ENCODE measurements at places on chromosomes 3 and 15.

DNA sequence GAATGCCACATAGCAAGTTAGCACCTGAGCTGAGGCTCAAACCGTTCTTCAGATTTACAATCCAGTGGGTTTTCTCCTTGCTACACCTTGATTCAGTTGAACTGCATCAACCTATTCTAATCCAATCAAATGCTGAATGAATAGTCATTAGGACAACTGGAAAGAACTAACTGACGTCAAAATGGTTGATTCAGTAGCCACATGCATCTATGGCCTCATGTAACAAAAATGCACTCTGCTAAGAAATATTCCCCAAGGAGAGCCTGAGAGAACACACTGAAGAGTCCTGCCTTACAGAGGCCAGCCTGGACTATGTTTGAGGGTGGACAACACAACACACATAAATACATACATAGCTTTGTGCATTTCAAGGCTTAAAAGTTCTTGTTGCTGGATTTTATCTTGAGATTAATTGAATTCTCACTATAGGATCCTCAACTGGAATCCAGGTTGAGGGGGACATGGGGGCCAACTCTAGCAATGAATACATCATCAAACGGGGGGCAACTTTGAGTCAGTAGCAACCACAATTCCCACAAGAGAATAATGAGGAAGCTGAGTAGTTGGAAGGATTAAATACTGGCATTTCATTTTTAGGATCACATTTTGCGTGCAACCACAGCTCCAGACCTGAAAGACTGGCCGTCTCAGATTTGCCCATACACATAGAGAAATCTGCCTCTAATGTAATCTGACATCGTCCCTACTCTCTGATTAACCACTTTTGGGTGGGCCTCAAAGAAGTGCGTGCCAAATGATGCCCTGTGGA is 280.2 kb upstream of the ICE2 start:
- no peak overlapping the region for H3K27ac ChIP-seq
- no peak for DNase-seq
- H3K4me3 ChIP-seq = no peak overlapping the region
- no peaks in the 10 kb centered on the region for H3K27me3 ChIP-seq
- no peaks in the 10 kb centered on the region for H3K36me3 ChIP-seq

DNA sequence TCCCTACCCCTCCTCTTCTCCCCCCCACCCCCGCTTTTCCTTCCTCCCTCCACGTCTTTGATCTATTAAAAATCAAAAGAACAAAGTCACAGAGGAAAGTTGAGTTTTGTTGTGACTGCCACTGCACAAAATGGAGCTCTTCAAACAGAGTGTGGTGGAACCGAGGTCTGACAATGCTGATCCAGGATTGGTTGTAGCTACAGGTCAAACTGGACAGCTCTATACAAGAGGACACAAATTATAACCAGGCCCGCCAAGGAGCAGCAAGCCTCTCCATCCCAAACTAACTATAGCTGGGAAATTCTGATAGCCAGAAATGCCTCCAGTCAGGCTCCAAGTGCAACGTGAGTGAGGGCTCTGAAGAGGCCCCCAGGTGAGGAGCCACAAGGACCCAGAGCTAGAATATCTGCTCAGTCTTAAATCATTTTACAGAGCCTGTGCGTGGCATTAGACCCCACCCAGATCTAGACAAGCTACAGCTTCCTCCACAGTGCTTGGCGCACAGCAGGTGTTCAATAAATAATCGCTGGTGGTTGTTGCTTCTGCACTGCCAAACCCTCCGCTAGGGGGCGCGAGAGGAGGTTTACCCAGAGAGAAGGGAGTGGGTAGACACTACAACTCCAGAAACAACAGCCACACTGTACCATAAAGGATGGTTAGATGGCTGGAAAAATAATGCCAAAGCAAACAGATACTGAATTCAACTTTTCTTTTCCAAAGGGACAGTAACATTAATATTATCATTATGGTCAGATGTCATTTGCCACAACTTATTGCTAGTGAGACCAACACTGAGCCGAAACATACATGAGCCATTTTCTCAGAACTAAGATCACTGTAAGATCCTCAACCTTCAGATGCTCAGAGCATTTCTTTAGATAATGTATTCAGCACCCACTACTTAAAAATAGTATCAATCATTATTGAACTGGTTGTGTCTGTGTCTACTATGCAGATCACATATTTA is 44.6 kb downstream of the ZIC4 start:
- H3K4me1 ChIP-seq = no peaks in the 10 kb centered on the region
- DNase-seq = no peak
- H3K36me3 ChIP-seq = no peaks in the 10 kb centered on the region
- no peak overlapping the region for H3K4me3 ChIP-seq
- no peak overlapping the region for H3K27ac ChIP-seq

DNA sequence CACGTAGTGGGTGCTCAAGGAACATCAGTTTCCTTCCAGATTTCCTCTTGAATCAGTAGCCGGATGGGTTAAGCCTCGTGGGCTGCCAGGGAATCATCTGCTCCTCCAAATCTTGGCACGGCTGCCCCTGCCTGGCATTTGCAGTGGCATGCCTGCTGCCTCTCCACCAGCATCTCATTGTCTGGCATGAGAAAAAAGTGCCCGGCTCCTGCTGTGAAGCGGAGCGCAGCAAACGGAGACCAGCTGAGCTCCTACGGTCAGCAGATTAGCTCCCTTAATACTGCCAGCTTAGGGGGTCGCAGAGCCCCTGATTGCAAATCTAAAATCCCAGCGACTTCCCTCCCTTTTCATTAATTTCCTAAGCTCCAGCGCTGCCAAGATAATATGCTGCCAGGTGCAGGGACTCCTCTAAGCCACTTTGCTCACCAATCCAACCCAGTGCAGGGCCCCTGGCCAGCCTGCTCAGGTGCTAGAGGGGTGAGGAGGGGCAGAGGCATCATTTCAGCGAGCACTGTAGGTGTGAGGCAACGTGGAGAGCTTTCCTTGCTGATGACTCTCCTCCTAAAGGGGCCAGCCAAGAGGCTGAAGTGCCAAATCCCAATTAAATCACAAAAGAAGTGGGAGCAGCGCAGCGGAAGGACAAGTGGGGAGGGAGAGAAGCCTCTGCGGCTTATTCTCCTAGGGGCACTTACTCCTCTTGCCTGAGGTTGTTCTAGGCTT is 49.6 kb upstream of the ST8SIA2 start:
- H3K4me1 ChIP-seq = no peaks in the 10 kb centered on the region
- no peak overlapping the region for H3K4me3 ChIP-seq
- H3K27me3 ChIP-seq = peaks cover 26% of the 10 kb centered on the region
- H3K27ac ChIP-seq = no peak overlapping the region
- DNase-seq = no peak
- H3K36me3 ChIP-seq = no peaks in the 10 kb centered on the region

- no peaks in the 10 kb centered on the region for H3K36me3 ChIP-seq
- no peak overlapping the region for H3K4me3 ChIP-seq
- H3K27ac ChIP-seq = no peak overlapping the region
- H3K4me1 ChIP-seq = peaks cover 4% of the 10 kb centered on the region
- no peaks in the 10 kb centered on the region for H3K27me3 ChIP-seq
Measured at GRCh38 chr15:43095708-43096347, 10.0 kb downstream of the UBR1 start.

DNA sequence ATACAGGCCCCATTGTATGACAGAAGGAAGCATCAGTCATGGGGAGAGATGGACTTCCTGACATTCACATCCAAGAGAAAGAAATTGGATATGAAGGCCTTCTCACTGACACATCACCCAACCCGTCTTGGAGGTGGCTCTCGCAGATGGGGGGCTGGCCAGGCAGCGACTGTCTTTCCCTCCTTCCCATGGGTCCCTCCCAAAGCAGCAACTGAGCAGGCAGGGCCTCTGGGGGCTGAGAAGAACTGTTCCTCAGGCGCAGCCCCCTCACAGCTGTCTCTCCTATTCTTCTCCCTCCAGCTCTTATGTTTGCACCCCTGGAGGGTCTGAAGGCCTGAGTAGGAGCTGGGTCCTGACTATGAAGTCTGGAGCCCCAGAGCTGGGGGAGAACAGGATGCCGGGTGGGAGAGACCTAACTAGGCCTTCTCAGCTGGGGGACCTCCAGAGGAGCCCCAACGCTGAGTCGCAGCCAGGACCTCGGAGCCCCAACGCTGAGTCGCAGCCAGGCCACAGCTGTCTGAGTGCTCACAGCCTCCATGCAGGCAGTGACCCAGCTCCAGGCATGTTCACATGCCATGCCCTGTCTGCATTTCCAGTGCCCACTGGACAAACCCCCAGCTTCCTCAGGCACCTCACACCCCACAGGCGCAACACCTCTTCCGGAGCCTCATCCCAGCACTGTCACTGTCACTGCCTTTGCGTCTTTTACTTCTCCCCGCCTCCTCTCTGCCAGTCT is 29.6 kb downstream of the UMPS start:
- H3K4me3 ChIP-seq = no peak overlapping the region
- no peak for DNase-seq
- no peaks in the 10 kb centered on the region for H3K4me1 ChIP-seq
- no peaks in the 10 kb centered on the region for H3K27me3 ChIP-seq

DNA sequence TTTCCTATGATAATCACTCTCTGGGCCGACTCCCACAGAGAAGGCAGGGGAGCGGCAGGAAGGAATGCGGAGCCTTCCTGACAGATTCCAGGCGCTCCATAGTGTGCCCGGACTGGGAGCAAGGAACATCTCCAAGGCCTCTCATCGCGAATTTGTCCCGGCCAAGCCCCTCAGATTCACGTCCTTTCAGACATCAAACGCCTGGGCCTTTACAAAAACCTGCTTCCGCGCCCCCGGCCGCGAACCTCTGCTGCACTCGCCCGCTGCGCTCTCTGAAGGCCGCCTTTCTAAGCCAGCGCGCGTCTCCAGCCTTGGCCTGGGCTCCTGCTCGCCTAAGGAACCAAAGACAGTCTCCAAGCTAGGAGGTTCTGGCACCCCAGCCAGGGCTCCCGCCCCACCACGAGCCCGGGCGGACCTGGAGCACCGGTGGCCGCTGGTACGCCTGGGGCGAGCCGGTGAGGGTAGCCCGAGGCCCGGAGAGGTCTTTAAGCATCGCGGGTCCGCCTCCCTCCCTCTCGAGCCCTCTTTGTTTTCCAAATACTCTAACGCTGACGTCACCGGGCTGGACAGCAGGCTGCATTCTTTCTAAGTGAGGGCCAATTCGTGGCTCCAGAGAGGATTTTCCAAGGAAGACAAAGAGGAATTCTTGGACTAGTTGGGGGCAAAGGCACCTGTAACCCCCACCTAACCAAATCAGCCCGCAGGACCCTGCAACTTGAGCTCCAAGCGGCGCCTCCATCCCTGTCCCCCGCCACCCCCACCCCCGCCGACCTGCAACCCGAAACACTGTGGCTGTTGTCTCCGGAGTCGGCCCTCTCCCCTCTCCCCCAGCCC is 759 bp downstream of the AMOTL2 start:
- H3K4me3 ChIP-seq = peak overlapping the region; percentile 64
- H3K4me1 ChIP-seq = peaks cover 18% of the 10 kb centered on the region
- peaks cover 4% of the 10 kb centered on the region for H3K27me3 ChIP-seq
- H3K27ac ChIP-seq = no peak overlapping the region

DNA sequence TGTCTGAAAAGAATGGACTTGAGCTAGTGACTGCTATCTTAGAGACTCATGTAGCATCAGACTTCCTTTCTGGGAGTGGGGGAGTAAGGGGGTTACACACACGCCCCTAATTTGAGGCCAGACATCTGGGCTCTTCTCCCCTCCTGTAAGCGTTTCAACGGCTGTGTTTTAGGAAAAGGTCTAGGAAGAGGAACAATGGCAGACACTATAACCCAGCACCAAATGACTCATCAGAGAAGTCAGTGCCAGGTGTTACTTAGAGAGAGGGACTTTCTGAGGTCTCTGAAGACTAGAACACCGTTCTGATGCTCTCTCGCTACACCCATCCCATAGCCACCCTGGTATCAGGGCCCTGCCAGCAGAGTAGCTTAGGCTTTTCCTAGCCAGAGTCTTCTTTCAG is 65.5 kb downstream of the SSUH2 start:
- no peaks in the 10 kb centered on the region for H3K36me3 ChIP-seq
- no peak overlapping the region for H3K4me3 ChIP-seq
- no peak for DNase-seq

DNA sequence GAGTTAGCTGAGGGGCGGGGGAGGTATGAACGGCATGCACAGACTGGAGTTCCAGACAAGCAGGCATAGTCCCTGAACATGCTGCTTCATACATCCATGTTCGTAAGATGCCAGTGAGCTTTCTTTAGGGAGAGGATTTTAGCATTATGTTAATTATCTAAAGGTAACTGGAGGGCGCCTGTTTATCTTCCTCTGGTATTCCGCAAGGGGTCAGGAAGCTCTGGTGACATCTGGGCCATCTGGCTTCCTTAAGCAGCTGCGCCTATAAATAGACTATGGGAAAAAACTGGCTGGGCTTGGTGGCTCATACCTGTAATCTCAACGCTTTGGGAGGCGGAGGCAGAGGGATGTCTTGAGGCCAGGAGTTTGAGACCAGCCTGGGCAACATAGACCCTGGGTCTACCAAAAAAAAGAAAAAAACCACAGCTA is 1.5 kb upstream of the FBXO22 start:
- no peak overlapping the region for H3K27ac ChIP-seq
- DNase-seq = no peak
- H3K4me3 ChIP-seq = no peak overlapping the region
- H3K4me1 ChIP-seq = peaks cover 5% of the 10 kb centered on the region

GRCh38 chr15:62280625-62281024 is 115.5 kb upstream of the C2CD4B start:
- DNase-seq = no peak
- no peak overlapping the region for H3K4me3 ChIP-seq
- no peaks in the 10 kb centered on the region for H3K27me3 ChIP-seq
- H3K4me1 ChIP-seq = no peaks in the 10 kb centered on the region
- no peaks in the 10 kb centered on the region for H3K36me3 ChIP-seq

DNA sequence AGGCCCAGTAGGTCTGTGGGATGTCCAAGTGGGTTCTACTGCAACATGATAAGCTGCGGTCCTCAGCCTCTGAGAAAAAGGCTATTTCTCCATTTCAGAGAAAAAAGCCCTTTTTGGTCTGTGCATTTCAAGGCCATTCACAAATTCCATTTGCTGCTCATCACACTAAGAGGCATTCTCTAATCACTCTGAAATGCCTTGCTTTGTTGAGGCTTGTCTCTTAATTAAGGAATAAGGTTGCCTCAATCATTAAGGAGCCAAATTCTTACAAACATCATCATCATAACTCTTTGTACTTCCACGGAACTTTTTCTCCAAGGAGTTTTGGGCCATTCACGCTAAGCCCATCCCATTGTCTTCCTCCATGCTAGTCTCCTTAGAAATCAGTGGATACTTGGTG is 74.4 kb downstream of the BOC start:
- no peak overlapping the region for H3K27ac ChIP-seq
- H3K36me3 ChIP-seq = no peaks in the 10 kb centered on the region
- no peaks in the 10 kb centered on the region for H3K27me3 ChIP-seq
- H3K4me1 ChIP-seq = no peaks in the 10 kb centered on the region

DNA sequence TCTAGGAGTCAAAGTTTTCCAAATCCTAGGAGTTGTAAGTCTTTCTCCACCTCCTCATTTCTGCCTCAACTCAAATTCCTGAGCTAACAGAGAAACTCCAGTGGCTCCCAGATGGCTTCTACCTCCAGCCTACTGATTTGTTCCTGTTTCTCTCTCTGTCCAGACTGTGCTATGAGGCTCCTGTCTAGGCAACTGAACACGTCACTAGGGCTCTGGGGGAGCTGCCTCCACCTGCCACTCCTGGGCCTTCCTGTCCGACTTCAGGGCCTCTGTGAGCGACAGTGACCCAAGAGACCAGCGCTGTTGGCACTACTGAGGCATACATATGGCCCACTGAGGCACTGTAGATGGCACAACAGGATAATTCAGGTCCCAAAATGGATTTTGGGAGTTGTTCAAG is 71.4 kb downstream of the EXOG start:
- no peaks in the 10 kb centered on the region for H3K27me3 ChIP-seq
- H3K4me1 ChIP-seq = no peaks in the 10 kb centered on the region
- no peak overlapping the region for H3K4me3 ChIP-seq
- H3K27ac ChIP-seq = no peak overlapping the region

- H3K27ac ChIP-seq = no peak overlapping the region
- no peaks in the 10 kb centered on the region for H3K27me3 ChIP-seq
- no peak overlapping the region for H3K4me3 ChIP-seq
- H3K36me3 ChIP-seq = no peaks in the 10 kb centered on the region
- H3K4me1 ChIP-seq = no peaks in the 10 kb centered on the region
Measured at GRCh38 chr3:15309662-15310335, 22.6 kb downstream of the SH3BP5 start.
